ENCODE measurements at places on chromosomes 2 and 18. TPM values are rescaled to one million over a fixed set of nuclear protein-coding genes. Genes with fewer than 3 reads are reported as not detected.

GRCh38 chr2:16635791-16636699 is 29.6 kb downstream of the CYRIA start:
- no peaks in the 10 kb centered on the region for H3K36me3 ChIP-seq
- H3K4me3 ChIP-seq, result no peak overlapping the region
- H3K27me3 ChIP-seq, result no peaks in the 10 kb centered on the region

GRCh38 chr2:129376426-129377077 is 602.9 kb upstream of the RAB6C start:
- H3K36me3 ChIP-seq, result no peaks in the 10 kb centered on the region
- H3K27me3 ChIP-seq, result no peaks in the 10 kb centered on the region
- no peaks in the 10 kb centered on the region for H3K4me1 ChIP-seq
- no peak for DNase-seq
- H3K4me3 ChIP-seq, result no peak overlapping the region

DNA sequence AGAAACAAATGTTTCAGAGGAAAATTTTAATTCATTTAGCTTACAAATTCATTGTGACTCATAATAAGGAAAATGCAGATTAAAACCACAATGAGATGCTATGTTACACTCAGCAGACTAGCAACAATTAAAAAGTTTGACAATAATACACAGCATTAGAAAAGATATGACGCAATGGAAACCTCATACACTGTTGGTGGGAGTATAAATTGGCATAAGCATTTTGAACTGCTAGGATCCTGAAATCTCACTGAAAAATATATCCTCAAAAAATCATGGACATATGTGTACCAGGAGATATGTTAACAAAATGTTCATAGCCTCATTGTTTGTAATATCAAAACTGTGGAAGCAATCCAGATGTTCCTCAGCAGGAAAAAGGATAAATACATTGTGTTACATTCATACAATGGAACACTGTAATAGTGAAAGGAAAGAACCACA is 13.7 kb downstream of the CALCRL start:
- H3K36me3 ChIP-seq, result no peaks in the 10 kb centered on the region
- no peaks in the 10 kb centered on the region for H3K27me3 ChIP-seq
- no peak for DNase-seq
- no peak overlapping the region for H3K4me3 ChIP-seq
- no peak overlapping the region for H3K27ac ChIP-seq

DNA sequence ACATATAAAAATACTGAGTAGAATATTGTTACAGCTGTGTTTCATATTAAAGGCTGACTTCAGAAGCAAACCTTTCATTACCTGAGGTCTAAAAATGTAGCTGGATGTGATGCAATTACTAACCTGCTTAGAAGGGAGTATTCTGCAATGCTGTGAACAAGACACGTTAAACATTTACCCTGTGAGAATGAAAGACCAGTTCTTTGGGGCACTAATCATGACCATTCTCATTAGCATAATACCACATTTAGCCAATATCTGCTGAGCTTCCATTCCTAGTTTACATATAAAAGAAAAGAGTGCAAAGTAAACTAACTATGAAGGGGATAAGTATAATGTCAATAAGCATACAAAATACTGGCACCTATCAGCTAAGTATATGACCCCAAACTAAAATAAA is 784.0 kb upstream of the KLHL29 start:
- no peaks in the 10 kb centered on the region for H3K36me3 ChIP-seq
- no peak for DNase-seq
- H3K4me1 ChIP-seq, result no peaks in the 10 kb centered on the region
- H3K27ac ChIP-seq, result no peak overlapping the region
- H3K4me3 ChIP-seq, result no peak overlapping the region

GRCh38 chr2:73837847-73838585 is 9.3 kb downstream of the STAMBP start:
- peaks cover 37% of the 10 kb centered on the region for H3K36me3 ChIP-seq
- DNase-seq, result no peak

The SPRED2 gene
- total RNA-seq, result 6.3 TPM

DNA sequence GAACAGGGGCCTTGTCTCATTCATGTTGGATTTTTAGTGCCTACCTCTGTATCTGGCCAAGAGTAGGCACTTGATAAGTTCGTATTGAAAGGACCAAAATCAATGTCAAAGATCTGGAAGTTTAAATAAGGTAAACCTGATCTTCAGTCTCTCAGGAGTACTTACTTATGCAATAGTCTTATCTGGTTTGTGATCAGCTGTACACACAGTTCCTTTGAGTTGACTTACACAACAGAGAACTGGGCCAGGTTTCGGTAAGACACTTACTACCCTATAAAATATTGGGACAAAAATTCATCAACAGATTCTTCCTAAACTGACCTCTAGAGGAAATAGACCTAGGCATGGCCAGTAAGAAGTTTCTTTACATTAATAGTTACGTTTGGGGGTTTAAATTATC is 113.6 kb upstream of the NXPH2 start:
- H3K36me3 ChIP-seq, result no peaks in the 10 kb centered on the region
- no peak overlapping the region for H3K27ac ChIP-seq
- H3K27me3 ChIP-seq, result no peaks in the 10 kb centered on the region
- no peak overlapping the region for H3K4me3 ChIP-seq
- DNase-seq, result no peak

DNA sequence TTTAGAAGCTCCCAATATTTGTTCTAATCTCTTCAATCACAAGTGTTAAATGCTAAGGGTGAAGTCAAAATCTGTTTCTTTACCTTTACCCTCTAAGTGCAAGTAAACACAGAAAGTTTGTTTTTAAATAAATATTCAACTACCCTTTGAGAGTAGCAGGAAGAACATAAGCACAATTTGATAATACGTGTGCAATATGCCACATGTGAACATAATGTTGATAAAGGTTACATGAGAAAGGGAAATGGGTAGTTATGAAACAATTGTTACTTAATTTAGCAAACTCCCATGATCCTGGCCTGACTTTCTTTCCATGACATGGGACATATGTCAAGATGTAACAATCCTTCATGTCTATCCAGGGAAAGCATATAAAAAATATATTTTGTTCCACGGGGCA is 7.1 kb downstream of the SPRED2 start:
- no peak overlapping the region for H3K27ac ChIP-seq
- H3K4me3 ChIP-seq, result no peak overlapping the region
- H3K4me1 ChIP-seq, result no peaks in the 10 kb centered on the region
- DNase-seq, result no peak
- no peaks in the 10 kb centered on the region for H3K36me3 ChIP-seq

The CHN1 gene
- 10.7 TPM for total RNA-seq

GRCh38 chr2:44949329-44950151 is 8.0 kb downstream of the SIX3 start:
- no peaks in the 10 kb centered on the region for H3K36me3 ChIP-seq
- no peak overlapping the region for H3K4me3 ChIP-seq
- no peak overlapping the region for H3K27ac ChIP-seq
- peaks cover 21% of the 10 kb centered on the region for H3K4me1 ChIP-seq
- peaks cover 33% of the 10 kb centered on the region for H3K27me3 ChIP-seq

GRCh38 chr18:57014772-57015413 is 132.0 kb upstream of the BOD1L2 start:
- no peaks in the 10 kb centered on the region for H3K27me3 ChIP-seq
- H3K4me1 ChIP-seq, result peaks cover 5% of the 10 kb centered on the region
- H3K4me3 ChIP-seq, result no peak overlapping the region

DNA sequence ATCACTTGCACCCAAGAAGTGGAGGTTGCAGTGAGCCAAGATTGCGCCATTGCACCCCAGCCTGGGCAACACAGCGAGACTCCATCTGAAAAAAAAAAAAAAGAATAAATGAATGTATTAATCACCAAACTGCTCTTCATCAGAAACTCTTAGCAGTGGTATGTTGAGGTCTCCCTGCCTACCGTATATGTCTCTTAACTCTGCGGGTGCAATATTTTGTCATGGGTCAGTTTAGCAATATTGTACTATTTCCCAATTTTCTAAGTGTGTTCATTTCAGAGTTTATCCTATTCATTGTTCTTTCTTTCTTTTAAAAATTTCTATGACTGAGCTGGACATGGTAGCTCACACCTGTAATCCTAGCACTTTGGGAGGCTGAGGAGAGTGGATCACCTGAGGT is 37.9 kb upstream of the MAP4K3 start:
- no peaks in the 10 kb centered on the region for H3K27me3 ChIP-seq
- H3K4me1 ChIP-seq, result no peaks in the 10 kb centered on the region
- no peaks in the 10 kb centered on the region for H3K36me3 ChIP-seq
- no peak overlapping the region for H3K27ac ChIP-seq
- no peak for DNase-seq

The RUFY4 gene
- total RNA-seq, result 2.1 TPM

- H3K27ac ChIP-seq, result no peak overlapping the region
- H3K4me3 ChIP-seq, result no peak overlapping the region
- H3K27me3 ChIP-seq, result no peaks in the 10 kb centered on the region
- DNase-seq, result no peak
Observed at GRCh38 chr2:60507211-60507965, 46.1 kb downstream of the BCL11A start.

DNA sequence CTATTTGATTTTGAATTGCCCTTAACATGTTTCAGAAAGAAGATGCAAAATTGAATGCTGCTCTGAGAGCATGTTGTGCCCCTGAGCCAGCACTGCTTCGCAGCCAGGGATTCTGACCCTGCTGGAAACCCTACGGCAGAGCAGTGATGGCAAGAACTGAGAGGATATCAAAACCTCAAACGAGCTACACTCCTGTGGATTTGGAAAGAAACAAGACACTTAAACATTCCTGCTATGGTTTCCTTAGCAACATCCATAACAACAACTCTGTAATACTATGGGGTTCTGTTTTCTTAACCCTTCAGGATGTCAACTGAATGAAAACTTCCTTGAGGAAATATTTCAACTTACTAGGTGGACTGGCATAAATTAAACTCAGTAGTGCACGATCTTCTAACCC is 649.1 kb downstream of the NYAP2 start:
- H3K36me3 ChIP-seq, result no peaks in the 10 kb centered on the region
- DNase-seq, result no peak
- H3K27ac ChIP-seq, result no peak overlapping the region
- H3K27me3 ChIP-seq, result no peaks in the 10 kb centered on the region
- H3K4me3 ChIP-seq, result no peak overlapping the region
- H3K4me1 ChIP-seq, result no peaks in the 10 kb centered on the region

The ITGB6 gene
- total RNA-seq, result not detected

DNA sequence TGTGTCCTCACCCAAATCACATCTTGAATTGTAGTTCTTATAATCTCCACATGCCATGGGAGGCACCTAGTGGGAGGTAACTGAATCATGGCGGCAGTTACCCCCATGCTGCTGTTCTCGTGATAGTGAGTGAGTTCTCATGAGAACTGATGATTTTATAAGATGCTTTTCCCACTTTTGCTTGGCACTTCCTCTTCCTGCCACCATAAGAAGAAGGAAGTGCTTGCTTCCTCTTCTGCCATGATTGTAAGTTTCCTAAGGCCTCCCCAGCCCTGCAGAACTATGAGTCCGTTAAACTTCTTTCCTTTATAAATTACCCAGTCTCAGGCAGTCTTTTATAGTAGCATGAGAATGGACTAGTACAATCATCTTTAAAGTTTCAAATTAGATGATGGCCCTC is 902.4 kb upstream of the PIK3C3 start:
- no peak for DNase-seq
- no peaks in the 10 kb centered on the region for H3K27me3 ChIP-seq
- H3K4me3 ChIP-seq, result no peak overlapping the region

The MC4R gene
- total RNA-seq, result not detected

Data from CD4-positive, CD25-positive, alpha-beta regulatory T cell (primary cell).